CD4-positive, alpha-beta T cell treated with Interleukin-6 for 4 hours (primary cell): ENCODE measurements at places on chromosomes 3 and 15.

DNA sequence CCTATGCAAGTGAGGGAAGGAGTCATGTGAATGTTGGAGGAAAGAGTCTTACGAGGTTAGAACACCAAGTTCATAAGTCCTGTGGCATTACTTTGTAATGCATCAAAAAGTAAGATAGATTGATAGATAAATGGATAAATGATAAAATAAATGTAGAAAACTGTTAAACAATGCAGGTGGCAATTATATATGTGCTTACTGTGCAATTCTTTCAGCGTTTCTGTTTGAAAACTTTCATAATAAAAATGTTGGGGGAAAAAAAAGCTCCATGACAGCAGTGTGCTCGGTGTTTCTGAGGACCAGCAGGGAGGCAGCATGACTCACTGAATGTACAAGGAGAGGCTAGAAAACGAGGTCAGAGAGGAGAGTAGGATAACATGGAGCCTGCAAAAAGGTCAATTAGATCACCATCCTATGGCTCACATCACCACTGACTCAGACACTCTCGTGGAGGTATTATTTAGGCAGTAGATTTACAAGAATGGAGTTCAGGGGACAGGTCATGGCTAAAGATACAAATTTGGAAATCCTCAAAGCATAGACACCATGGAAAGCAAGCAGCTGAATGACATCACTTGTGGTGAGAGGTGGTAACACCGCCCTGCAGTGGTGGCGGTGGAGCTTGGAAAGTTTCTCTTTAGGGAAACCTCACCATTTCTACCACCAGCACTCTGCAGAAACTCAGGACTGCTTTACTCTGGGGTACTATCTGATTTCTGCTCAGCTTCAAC, 219.8 kb downstream of the CTNNB1 start:
- DNase-seq = no peak

- no peak for DNase-seq
These were observed 204.7 kb upstream of the BHLHE40 start for GRCh38 chr3:4774531-4774930.

GRCh38 chr15:63764124-63764803, 69.5 kb downstream of the HERC1 start:
- no peak for DNase-seq

- no peak for DNase-seq
These were observed 28.6 kb downstream of the PRR23E start for GRCh38 chr3:127221446-127222035.

- DNase-seq = no peak
These were observed 32.0 kb downstream of the MUC20 start for GRCh38 chr3:195752546-195753331.

DNA sequence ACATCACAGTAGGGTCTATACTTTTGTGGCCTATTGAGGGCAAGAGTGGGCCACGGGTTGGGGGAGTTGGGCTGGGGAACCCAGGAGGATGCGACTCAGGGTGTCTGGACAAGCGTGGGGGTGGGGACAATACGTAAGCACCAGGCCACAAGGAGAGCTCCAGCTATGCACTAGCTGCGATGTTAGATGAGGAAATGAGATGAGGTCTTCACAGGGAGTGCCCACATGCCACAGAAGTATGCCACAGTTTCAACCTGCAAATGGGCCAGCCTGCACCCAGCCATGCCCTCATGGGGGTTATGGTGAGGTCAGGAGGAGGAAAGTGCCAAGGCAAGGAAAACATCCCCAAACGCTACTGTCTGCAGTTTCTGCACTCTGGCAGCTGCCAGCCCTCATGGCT, 30.5 kb downstream of the CACNA2D2 start:
- DNase-seq = peak; percentile 4

- no peak for DNase-seq
These were observed 229.9 kb downstream of the LRRN1 start for GRCh38 chr3:4029135-4029534.

DNA sequence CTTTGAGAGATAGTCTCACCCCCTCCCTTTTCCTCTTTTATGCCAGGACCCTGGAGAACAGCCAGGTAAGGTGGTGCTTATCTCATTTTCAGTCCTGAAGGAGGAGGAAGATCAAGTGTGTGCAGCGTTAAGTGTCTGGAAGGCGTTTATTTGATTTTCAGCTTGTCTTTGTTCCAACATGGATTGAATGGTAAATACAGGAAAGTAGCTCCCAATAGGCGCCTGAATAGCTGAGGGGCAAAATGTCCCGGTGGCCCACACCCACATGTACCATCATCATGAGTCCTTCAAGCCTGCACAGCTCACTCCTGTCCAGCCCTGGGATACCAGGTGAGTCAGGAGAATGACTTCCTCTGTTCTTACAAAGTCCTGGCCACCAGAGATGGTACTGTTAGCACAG, 73.5 kb downstream of the CEMIP start:
- no peak for DNase-seq

DNA sequence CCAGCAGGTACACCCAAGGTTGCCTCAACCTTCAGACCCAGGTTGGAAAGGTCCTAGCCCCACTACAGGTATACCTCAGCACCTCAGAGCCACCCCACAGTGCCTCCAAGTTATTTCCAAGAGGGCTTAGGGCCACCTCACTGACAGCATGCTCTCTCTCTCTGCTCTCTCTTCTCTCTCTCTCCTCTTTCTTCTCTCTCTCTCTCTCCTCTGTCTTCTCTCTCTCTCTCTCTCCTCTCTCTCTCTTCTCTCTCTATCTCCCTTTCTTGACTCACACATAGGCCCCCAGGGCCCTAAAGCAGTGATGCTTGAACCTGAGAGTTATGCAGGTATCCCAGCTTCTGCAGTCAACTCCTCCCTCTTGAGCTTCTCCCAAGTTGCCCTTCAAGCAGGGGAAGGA, 4.2 kb downstream of the CAV3 start:
- no peak for DNase-seq

DNA sequence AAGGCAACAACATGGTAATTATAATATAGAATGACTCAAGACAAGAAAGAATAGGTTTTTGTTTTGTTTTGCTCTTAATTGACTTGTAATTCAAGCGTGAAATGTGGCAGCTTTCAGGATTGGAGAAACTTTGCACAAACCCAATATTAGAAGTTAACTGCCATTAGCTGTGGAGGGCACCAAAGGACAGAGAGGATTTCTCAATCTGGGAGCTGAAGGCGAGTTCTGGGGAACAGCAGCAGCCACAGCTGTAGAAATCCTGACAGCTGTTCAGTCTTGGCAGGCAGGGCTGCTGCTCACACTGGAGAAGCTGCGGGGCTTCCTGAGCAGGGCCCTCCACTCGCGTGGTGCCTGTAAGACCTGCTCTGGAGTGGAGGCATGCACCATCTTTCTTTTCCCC, 182.2 kb upstream of the IL12A start:
- DNase-seq = no peak

- no peak for DNase-seq
These were observed 367.7 kb downstream of the MAGI1 start for GRCh38 chr3:65671004-65671403.

DNA sequence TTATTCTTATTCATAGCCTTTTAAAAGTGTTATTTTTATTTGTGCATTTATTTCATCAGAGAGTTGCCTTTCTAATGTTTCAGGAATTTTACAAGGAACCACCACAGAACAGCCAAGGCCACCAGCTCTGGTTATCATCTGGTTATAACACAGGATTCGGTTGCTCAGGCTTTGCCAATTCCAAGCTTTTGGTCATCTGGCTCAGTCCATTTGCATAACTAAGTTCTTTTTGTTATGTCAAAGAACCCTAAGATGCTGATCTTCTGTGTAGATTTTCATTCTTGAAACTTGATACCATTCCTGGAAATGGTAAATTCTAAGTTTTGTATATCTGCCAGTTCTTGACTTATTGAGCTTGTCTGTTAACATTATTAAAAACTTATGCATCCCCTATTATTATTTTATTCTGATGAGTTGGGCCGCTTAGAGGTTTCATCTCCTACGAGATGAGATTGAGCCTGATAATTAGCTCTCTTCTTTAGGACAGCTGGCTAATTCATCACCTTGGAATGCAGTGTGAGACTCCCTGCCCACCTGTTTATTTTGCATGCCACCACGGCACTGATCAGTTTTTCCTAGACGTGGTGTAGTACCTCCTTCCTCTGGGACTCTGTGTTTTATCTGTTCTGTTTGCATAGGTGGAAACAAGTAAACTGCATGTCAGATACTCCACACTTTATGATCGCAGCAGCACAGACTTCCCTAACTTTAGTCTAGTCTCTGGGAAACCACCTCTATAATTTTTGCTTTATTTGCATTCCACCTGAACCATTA, 264.8 kb downstream of the SLCO3A1 start:
- DNase-seq = no peak

DNA sequence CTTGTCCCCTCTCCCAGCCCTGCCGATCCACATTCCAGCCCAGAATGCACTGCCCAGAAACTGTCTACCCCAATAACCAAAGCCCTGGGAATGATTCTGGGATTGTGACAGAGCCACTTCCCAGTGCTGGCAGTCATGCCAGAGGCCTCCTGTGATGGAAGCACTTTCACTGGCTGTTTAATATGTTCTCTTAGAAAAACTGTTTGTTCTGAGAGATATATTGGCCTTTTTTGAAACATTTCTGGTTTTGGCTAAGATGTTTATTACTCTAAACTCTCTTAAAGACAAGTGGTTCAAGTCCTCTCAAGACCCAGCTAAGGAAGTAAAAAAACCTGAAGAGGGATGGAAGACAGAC, 74.0 kb upstream of the HACD2 start:
- no peak for DNase-seq

DNA sequence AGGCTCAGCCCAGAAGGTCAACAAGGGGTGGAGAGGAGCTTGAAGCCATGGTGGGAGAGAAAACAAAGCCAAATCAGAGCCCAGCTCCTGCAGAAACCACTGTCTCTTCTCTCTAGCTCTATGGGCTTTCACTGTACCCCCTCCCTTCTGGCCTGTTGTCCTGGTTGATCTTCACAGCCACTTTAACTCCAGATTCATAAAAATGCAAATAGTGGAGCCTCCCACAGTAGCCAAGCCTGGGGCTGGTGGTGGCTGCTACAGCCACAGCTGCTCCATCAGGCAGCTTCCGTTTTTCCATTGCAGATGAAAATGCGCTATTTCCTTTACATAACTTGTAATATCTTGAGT, 20.7 kb upstream of the CAV3 start:
- DNase-seq = no peak

DNA sequence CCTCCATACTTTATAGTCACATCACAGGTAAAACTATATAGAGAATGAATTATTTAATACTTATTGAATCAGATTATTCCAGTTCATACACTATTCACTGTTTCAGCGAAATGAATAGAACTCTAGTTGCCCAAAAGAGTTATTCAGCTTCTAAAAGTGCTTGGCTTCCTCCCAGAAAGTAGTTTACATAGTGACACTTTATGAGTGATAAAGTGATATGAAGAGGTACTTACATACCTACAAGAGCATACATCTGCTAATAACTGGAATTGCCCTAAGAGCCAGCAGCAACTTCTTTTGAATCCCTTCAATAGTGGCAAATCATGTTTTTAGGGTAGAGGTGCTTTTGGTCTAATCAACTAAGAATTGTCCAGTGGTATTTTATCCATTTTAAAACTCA, 635.1 kb upstream of the AGTR1 start:
- DNase-seq = no peak

GRCh38 chr3:159848348-159849118, 140.1 kb upstream of the IL12A start:
- DNase-seq = no peak

- DNase-seq = no peak
These were observed 742.0 kb upstream of the LMCD1 start for GRCh38 chr3:7759630-7760029.

DNA sequence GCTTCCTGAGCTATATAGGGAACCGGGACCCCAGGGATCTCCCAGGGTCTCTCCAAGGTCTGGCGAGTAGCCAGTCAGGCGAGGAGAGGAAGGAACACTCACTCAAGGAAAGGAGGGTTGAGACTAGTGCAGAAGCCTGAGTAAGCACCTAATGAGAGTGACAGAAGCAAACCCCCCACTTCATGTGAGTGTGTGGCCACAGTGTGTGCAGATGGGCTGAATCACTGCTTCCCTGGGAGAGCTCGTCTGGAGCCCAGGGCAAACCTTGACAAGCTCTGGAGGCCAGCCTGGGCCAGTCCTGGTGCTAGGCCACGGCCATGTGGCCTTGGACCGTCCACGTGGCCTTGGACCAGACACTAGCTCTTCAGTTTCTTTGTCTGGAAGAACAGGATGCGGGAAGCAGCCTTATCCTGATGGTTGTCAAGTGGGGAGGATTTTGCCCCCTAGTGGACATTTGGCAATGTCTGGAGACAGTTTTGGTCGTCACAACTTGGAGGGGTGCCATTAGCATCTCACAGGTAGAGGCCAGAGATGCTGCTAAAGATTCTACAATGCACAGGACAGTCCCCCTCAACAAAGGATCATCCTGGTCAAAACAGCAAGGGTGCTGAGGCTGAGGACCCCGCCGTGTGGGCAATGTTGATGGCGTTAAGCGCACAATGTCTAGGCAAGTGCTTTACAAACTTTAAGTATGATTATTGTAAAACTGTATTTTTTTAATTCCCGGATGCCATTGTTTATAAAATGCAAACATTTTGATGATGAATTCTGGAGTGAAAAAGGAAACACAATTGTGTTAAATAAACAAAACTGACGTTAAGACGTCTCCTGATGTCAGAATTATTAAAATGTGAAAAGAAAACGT, 34.8 kb upstream of the CTSH start:
- peak; percentile 46 for DNase-seq

- no peak for DNase-seq
These were observed 25.0 kb upstream of the C3orf52 start for GRCh38 chr3:112061152-112061551.

DNA sequence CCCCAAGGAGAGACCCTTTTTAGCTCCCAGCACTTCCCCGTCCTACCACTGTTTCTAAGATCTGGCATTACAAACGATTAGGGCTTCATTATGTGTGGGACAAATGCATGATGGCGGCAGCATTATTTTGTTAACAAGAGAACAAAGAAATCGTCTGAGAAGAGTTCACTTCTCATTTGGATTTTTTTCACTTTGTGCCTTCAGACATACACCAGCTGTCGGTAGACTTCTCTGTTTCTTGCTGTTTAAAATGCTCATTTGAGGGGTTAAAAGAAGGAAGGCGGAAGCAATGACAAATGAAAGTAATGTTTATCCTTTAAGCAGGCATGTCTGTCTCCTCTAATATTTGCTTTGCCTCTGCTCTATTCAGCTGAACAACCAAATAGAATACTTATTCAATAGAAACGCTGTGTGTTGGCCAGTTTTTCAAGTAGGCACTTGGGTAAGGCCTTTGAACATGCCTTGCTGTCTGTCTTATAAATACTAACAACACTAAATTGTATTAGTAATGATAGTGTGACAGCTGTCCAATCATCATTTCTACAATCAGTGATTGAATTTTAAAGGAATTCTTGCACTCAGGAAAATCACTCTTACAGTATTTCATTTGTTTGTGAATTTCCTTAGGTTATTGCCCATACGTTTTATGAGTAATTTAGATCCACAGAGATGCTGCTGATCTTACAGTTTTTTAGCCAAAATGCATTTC, 382.4 kb downstream of the IL5RA start:
- DNase-seq = no peak

GRCh38 chr15:64209680-64210334, 47.0 kb upstream of the PPIB start:
- no peak for DNase-seq

DNA sequence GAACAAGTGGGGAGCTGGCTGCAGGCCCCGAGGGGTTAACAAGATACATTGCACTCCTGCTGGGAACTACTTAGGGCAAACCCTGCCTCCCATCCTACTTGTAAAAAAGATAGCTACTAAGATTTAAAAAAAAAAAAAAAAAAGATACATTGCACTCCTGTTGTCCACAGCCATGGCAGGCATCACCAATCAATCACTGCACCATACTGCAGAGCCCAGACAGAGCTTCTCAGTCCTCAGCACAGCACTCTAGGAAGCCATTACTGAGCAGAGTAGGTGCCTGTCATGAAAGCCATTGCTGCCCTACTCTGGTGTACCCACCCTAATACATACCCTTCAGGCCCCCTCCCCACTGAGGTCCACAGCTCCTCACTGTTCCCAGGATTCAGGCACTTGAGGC, 64.8 kb downstream of the RASGRF1 start:
- no peak for DNase-seq
